ENCODE measurements at places on chromosomes 11 and 22.

- DNase-seq = no peak
Measured at GRCh38 chr11:58770166-58770565, 38.4 kb upstream of the GLYAT start.

DNA sequence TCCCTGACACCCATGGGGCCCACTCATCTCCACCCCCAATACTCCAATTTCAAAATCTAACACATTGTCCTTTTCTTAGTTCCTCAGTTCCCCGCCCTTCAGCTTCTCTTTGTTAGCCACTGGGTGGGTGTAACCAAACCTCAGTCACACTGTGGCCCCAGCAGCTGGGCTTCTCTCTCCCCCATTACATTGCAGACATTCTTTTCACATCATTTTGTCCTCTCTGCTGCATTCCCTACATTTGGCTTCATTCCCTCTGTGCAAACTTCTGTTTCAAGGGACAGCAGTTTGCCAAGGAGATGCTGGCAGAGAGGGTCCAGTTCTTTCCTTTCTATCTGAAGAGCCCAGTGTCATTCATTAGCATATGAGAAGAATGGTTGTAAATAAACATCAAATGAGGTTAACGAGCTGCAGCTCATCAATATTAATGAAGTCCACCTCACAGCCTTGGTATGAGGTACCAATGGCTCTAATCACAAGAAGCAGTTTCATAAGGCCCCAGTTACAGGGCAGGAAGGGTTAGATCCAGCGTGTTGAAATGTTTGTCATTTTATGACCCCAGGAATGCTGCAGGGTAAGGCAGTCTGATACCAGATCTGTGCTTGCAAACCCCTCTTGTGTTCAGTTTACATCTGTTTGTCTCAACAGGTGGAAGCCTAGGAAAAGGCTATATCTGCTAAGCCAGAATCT, 72.3 kb downstream of the ARFGAP2 start:
- DNase-seq = no peak

- no peak for DNase-seq
Measured at GRCh38 chr11:69378303-69379141, 84.6 kb downstream of the MYEOV start.

- DNase-seq = no peak
Measured at GRCh38 chr11:64764040-64764611, 4.4 kb upstream of the PYGM start.

Data from MCF 10A (cell line).